Stimulated activated CD8-positive, alpha-beta memory T cell treated with anti-CD3 and anti-CD28 coated beads, Interleukin-7, amount 100 ng/mL, for 24 hours (primary cell): ENCODE measurements at places on chromosomes 1 and 21.

DNA sequence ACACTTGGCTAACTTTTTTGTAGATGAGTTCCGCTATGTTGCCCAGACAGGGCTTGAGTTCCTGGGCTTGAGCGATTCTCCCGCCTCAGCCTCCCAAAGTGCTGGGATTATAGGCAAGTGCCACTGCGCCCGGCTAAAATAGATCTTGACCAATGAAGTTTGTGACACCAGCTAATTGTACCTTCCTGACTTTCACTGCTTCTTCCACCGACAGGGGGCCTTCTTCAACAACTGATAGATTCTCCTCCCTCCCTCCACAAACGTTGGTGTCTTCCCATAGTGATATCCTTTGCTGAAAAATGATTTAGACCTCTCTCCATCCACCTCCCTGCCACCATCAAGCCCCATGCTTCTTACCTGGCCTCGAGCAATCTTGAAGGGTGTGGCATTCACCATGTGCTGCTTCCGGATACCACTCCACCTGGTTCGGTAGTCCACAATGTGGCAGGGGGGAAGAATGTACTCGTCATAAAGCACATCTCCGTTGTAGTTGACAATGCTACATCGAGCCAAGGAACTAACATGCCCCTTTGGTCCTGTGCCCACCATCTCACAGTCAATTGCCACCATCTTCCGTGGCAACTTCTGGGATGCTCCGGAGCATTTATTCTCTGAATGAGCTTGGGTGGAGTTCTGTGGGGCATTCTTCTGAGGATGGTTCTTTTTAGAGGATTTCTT lies 1.6 kb upstream of the METTL25B start:
- DNase-seq: no peak

DNA sequence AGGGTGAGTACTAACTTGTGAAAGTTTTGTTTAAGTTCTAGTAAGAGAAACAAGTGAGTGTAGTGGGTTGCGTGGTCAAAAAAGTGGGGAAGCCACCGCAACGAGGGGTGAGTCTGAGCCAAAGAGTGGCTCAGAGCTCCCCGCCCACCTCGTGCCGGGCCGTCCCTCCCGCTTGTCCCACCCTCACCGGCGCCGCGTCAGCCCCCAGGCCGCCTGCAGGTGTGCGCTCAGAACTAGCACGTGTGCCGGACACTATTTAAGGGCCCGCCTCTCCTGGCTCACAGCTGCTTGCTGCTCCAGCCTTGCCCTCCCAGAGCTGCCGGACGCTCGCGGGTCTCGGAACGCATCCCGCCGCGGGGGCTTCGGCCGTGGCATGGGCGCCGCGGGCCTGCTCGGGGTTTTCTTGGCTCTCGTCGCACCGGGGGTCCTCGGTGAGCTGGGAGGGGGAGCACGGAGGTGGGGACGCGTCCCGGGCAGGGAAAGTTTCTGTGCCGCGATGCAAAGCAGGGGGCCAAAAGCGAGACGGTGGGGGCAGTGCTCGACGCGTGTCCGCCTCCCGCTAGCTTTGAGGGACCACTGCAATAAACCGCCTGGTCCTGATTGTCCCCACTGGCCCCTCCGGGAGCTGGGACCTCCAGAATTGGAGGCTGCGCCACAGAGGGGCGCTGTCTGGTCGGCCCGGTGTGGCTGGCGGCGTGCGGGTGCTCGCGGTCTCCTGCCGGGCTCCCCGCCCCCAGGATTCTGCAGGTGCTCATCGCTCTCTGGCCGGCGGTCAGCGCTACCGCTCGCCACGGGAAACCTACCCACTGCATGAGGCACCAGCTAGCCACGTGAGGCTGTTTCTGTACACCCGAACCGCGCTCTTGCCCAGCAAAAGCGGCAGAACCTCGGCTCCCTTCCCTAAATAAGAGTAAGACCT lies at the start of gene CR2:
Gene CR2, plus strand, starts transcription at position 283 of the 919 bp plus-strand sequence. Its CDS starts 91 bp downstream, at position 374.
- DNase-seq: peak; percentile 26

DNA sequence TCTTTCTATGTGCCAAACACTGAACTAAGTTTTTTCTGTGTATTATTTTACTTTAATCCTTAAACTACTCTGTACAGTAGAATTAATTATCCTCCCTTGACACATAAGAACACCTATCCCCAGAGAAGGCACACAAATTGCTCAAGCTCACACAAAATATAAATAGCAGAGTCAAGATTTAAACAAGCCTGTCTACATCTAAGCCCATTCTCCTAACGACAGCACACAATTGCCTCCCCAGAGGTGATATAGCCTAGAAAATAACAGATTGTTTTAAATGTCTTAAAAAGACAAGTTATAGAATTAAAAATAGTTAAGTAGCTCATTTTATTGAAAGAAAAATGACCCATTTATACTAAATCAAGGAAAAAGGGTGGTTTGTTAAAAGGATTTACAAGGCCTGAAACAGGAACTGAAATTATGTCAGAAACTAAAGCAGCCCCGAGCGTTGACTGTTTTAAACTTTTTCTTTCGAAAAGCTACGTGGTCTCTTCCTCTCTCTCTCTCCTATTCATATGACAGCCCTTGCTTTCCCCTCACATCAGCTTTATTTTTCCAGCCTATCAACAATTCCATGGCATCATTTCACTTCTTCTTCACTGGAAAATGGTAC lies 30.5 kb downstream of the TNFSF18 start:
- DNase-seq: no peak

- no peak for DNase-seq
Measured at GRCh38 chr1:200302192-200302920, 107.5 kb downstream of the ZNF281 start.

DNA sequence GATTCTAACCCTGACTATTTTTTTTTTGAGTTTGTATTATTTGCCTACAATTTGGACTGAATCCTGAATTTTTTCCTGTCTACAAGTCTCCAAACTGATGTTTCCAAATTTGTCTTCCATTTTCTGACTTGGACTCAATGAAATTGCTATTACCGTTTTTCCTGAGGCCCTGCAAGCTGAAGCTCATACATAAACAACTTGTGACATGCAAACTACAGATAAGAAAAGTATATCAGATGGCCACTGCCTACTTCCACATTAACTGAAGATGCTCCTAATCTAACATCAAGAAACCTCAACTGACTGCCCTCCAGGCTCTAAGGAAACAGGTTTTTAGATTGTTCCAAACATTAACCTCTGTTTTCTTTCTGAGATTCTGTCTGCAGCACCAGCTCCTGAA lies 51.1 kb upstream of the KLHDC7A start:
- DNase-seq: no peak

DNA sequence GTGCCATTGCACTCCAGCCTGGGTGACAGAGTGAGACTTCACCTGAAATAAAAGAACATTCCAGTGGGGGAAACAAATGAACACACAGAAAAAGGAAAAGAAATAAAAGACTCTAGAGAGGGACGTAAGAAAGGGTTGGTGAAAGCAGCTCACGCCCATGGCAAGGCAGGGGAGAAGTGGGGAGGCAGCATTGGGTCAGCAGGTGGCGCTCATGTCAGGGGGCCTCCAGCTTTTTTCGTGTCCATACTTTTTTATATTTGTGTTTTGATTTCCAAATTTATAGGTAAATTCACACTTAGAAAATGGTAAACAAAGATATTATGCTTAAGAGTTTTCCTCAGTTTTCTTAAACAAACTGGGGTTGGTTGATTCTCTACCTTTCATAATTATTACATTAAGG lies 45.5 kb downstream of the VPS13D start:
- peak; percentile 4 for DNase-seq

GRCh38 chr1:76074321-76075187 lies at the start of gene ST6GALNAC3:
ST6GALNAC3 (plus strand) TSS chr1:76074746.
- DNase-seq: peak; percentile 41

DNA sequence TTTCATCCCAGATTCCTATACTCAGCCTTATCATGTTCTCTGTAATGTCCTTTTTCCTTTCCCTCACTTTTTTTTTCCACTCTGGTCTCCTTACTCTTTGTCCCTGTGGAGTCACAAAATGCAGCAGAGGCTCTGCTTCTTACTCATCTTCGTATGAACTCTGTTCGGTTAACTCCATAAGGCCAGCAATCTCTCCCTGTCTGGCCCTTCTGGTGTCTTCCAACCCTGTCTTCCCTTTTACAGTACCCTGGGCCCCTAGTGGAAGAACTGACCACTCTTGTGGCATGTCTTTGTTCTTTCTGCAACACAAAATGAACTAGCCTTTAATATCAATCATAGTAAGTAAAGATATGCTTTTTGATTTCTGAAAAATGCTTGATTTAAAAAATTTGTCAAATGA lies 7.1 kb downstream of the CD101 start:
- DNase-seq: no peak

DNA sequence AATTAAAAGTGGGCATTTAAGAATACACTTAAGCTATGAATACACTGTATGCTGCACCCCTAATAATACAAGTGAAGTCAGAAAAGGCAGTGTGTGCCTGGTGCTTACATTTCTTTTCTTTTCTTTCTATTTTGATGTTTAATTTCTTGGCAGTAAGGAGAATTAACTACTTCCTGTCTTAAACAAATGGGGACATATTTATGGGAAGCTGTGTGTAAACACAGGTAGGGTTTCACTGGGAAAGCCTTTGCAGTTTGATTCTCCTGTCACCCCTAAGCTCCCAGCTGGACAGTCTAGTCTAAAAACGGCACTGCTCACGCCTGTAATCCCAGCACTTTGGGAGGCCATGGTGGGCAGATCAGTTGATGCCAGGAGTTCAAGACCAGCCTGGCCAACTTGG lies 146.0 kb downstream of the MIS18A start:
- no peak for DNase-seq

DNA sequence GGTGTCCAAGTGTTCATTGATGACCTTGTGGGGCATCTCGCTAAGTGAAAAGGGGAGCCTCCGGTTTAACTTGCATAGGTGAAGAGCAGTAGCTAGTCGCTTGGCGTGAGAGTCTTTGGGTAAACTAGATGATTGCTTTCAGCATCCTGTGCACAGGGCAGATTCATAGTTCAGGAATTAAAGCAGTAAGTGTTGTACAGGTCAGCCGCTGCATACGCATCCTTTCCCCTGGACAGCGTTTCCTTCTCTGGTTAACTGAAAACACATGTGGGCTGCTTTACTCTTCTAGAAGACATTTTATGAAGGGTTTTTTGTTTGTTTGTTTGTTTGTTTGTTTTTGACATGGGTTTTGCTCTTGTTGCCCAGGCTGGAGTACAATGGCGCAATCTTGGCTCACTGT lies 12.1 kb downstream of the NDUFV3 start:
- DNase-seq: no peak

DNA sequence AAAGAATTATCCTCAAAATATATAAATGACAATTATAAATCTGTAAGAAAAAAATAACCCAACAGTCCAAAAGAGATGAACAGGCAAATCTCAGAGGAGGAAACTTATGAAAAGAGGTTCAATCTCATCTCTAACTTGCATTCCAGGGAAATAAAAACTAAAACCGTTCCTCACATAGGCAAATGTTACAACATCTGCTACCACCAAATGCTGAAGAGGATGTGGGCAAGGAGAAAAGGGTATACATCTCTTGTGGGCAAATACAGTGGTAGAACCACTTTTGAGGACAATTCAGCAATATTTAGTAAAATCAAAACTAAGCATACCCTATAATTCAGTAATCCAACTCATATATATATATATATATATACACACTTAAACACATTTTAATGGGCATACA lies 33.7 kb upstream of the SGIP1 start:
- no peak for DNase-seq

- DNase-seq: no peak
Measured at GRCh38 chr1:90946630-90947029, 75.2 kb downstream of the ZNF644 start.

- DNase-seq: no peak
Measured at GRCh38 chr1:52238887-52239707, 97.2 kb downstream of the ZFYVE9 start.

DNA sequence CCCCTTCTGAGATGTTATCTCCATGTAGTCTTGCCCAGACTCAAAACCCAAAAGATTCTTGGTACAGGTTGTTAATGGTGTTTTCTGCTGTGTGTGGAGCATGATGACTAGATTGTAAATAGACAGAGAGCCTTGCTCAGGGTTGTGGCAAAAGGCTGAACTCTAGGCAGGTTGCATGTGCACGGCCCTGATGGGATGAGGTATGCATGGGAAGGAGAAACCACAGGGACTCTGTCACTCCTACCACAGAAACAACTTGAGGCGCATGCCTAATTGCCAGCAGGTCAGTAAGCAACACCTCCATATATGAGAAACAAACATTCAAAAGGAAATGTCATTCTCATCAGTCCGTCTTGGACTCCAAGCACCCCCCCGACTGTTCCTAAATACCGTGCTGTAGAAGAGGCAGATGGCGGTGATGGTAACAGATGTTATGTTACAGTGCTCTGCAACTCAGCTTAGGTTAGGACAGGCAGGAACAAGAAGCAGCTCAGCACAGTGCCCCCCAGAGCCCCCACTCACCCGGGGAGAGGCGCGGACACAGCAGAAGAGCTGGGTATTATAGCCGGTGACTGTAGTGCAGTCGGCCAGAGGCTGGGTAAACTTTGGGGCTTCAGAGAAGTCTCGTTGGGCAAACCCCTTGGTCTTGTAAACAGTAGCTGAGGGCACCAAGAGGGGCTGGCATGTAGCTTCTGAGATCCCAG lies 10.9 kb downstream of the MYBPHL start:
- no peak for DNase-seq

DNA sequence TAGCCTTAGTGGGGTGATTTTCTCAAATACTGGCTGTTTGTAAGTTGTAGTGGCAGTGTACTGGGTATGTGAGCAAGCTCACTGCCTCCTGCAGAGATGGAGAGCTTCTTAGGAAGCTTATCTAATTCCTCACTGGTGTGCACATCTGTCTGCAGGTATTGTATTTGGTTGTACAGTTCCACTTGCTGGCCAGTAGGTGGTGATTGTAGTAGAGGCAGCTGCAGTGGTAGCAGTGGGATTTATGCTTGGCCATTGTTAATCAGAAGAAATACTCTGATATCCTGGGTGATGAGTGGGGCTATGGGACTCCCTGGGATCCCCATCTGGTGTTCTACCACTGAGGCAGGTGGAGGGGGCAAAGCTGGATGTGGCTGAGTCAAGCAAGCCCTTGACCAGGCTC lies 276.1 kb upstream of the SPAG17 start:
- no peak for DNase-seq

DNA sequence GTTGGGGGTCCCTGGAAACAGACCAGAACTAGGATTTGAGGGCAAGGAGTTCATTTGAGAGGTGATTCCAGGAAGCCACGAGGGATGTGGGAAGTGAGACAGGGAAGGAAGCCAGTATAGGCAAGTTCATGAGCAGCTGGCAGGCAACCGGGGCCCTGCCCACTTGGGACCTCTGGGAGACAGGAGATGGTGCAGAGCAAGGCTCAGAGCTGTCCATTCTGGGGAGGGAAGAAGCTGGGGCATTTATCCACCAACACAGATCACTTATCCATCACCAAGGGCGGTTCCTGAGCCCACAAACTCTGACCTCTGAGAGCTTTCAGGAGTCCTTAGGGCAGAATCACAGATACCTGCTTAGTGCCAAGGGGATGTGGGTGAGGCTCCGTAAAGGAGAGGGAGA lies 16.8 kb downstream of the EDN2 start:
- DNase-seq: no peak

DNA sequence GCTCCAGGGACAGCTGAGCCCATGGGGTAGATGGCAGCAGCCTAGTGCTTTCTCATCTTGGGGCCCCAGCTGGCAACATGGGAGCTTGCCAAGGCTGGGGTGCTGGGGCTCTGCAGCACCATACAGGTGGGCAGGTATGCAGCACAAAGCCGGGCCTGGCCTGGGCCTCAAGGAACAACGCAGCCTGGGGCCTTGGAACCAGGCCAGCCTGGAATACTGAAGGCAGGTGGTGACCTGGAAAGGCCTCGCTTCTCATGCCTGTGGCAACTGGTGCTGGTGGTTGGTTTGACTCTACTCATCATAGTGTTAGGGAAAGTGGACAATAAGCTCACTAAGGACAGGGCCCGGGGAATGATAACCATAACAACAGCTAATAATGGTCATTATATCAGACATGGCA lies 27.0 kb upstream of the SDHB start:
- no peak for DNase-seq

- no peak for DNase-seq
Measured at GRCh38 chr21:31647650-31648049, 11.8 kb upstream of the SOD1 start.
